ENCODE measurements at places on chromosomes 11 and 22.

GRCh38 chr11:19191530-19192169 lies 10.1 kb downstream of the CSRP3 start:
- H3K4me3 ChIP-seq, result no peak overlapping the region
- H3K4me1 ChIP-seq, result no peaks in the 10 kb centered on the region
- H3K27ac ChIP-seq, result no peak overlapping the region
- no peaks in the 10 kb centered on the region for H3K27me3 ChIP-seq
- no peak for DNase-seq

DNA sequence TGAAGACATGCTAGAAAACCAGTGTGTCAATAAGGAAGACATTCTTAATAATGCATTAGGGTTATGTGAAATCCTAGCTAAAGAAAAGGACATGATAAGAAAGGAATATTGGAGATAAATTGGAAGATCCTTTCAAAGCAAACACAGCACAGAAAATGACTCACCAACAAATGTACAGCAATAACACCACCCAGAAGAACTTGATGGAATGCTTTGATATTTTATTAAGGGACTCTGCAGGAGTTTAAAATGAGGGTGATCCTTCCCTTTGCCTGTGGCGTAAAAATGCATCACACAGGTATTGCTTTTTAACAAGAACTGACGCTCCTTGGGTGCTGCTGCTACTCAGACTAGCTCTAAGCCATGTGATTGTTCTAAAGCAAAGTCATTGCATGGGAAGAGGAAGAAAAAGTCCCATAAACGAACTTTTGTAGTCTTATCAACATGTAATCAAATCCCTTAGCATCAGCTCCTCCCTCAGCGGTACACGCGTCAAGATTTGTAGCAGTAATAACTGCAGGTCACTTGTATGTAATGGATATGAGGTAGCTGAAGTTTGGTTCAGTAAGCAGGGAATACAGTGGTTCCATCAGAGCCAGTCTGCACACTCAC lies 48.4 kb upstream of the EED start:
- H3K27me3 ChIP-seq, result peaks cover 10% of the 10 kb centered on the region
- peaks cover 20% of the 10 kb centered on the region for H3K4me1 ChIP-seq
- no peak overlapping the region for H3K4me3 ChIP-seq
- H3K27ac ChIP-seq, result no peak overlapping the region

DNA sequence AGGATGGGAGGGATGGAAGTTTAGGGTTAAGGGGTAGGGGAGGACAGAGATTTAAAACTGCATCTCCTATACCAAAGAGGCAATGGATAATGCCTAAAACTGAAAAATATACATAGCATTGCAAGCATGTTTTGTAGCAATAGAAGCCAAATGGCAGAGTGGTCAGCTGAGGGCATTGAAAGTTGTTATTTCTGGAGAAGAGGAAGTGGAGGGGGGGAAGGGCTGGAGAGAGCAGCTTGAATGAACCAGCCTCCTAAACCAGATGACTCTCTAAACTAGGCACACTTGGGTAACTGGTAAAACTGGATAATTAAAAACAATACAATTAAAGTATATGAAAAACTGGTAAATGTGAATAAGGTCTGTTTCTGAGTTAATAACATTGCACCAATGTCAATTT lies 70.3 kb upstream of the TP53I11 start:
- peaks cover 11% of the 10 kb centered on the region for H3K4me1 ChIP-seq
- no peak for DNase-seq
- H3K4me3 ChIP-seq, result no peak overlapping the region
- peaks cover 4% of the 10 kb centered on the region for H3K27me3 ChIP-seq
- no peak overlapping the region for H3K27ac ChIP-seq

GRCh38 chr22:19818324-19819207 lies 36.1 kb downstream of the GNB1L start:
- H3K4me3 ChIP-seq, result no peak overlapping the region
- H3K36me3 ChIP-seq, result peaks cover 2% of the 10 kb centered on the region
- H3K27me3 ChIP-seq, result no peaks in the 10 kb centered on the region
- H3K27ac ChIP-seq, result no peak overlapping the region
- no peak for DNase-seq
- H3K4me1 ChIP-seq, result no peaks in the 10 kb centered on the region

- H3K36me3 ChIP-seq, result peaks cover 7% of the 10 kb centered on the region
- H3K4me3 ChIP-seq, result no peak overlapping the region
- no peak overlapping the region for H3K27ac ChIP-seq
- H3K4me1 ChIP-seq, result peaks cover 14% of the 10 kb centered on the region
- DNase-seq, result no peak
Observed at GRCh38 chr11:95065336-95065735, 1.4 kb upstream of the SRSF8 start.

- H3K27ac ChIP-seq, result no peak overlapping the region
- H3K4me1 ChIP-seq, result peaks cover 16% of the 10 kb centered on the region
- H3K36me3 ChIP-seq, result peaks cover 23% of the 10 kb centered on the region
- H3K27me3 ChIP-seq, result no peaks in the 10 kb centered on the region
Observed at GRCh38 chr11:72958791-72959190, 144.6 kb downstream of the ATG16L2 start.

DNA sequence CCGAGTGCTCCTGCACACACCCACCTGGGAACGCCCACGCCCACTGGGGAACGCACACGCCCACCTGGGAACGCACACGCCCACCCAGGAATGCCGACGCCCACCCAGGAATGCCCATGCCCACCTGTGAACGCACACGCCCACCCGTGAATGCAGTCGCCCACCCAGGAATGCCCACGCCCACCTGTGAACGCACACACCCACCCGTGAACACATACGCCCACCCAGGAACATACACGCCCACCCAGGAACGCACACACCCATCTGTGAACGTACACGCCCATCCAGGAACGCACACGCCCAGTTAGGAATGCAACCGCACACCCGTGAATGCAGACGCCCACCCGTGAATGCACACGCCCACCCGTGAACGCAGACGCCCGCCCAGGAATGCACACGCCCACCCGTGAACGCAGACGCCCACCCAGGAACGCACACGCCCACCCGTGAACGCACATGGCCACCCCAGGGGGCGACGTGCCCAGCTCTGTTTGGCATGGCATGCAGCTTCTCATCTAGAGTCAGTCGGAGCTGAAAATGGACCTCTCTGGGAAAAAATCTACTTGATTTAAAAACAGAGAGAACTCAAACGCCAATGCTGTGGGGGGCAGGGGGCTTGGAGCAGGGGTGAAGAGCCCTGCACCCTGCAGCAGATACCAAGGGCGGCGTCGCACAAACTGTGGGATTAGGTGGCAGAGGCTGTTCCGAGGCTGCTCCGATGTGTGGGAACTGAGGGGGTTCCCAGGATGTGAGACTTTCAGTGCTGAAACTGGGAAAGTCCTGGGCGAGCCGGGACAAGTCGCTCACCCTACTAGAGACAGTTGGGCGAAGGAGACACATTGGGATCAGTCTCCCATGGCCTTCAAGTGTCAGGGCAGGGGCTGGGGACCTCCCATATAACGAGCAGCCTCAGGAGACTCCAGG lies 83.3 kb downstream of the MYEOV start:
- no peaks in the 10 kb centered on the region for H3K4me1 ChIP-seq
- no peaks in the 10 kb centered on the region for H3K27me3 ChIP-seq
- no peaks in the 10 kb centered on the region for H3K36me3 ChIP-seq
- H3K27ac ChIP-seq, result no peak overlapping the region

DNA sequence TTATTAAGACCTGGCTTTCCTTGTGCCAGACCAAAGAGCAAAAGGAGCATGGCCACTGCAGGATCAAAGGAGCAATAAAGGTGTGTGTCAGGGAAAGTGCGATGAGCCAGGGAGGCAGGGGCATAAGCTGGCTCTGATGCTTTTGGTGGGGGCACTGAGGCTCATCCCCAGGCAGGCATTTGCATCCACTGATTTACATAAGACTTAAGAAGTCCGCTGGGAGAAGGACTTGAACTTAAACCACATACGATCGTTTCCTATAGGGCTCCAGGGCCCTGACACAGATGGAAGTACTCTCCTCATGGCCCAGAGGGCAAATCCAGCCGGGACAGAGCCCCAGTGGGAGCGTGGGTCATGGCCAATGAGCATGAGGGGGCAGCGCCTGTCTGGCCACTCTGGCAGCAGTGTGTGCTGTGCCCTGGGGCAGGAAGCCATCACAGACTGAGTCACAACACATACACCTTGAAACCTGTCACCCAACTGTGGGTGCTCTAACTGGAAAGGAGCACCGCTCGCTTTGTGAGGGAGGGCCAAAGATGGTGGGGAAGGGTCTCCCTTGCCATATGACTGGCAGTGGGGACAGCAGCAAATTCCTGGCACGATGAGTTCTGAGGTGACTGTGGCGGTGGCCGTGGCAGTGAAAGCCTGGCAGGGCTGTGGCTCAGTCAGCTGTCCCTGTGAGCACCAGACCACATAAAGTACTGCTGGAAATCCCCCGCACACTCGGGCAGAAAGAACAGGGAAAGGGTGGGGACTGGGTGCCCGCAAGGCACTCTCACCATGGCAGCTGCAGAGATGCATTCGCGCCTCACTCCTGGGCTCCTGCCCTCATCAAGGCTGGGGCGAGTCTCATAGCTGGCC lies 79.4 kb upstream of the LMO1 start:
- H3K4me1 ChIP-seq, result peaks cover 7% of the 10 kb centered on the region
- peaks cover 7% of the 10 kb centered on the region for H3K27me3 ChIP-seq
- H3K4me3 ChIP-seq, result no peak overlapping the region
- no peaks in the 10 kb centered on the region for H3K36me3 ChIP-seq

DNA sequence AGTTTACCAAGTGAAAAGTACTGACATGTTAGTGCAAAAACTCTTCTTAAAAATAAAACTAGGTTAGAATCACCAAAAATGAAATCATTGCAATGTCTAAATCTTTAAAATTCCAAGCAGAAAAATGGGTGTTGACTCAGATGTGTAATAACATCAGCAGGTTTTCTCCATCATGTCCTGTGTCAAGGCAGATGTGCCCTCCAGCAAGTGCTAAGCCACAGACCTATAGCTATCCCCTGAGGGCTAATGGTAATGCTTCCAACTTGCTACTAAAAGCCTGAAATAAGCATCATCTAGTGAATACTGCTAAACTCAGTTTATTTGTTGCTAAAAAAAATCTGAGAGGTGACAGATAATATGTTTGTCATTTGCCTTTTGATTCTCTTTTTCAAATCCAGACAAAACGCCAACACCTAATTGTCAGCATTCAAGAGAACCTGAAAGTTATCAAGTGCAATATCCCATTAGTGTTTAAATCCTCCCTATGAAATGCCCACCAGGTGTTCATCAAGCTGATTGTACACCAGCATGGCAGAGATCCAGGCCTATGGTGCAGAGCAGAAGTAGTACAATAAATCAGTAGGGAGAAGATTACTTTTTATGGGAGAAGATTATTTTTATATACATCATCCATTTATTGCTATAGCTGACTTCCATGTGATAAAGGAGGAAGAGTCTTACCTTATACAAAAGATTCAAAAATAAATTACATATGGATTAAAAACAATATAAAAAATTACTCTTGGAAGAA lies 55.1 kb upstream of the SYT9 start:
- no peak overlapping the region for H3K27ac ChIP-seq
- H3K4me1 ChIP-seq, result no peaks in the 10 kb centered on the region
- peaks cover 9% of the 10 kb centered on the region for H3K27me3 ChIP-seq
- no peak overlapping the region for H3K4me3 ChIP-seq
- no peaks in the 10 kb centered on the region for H3K36me3 ChIP-seq

GRCh38 chr22:45632791-45633515 lies 38.7 kb upstream of the ATXN10 start:
- H3K27ac ChIP-seq, result no peak overlapping the region
- H3K27me3 ChIP-seq, result peaks cover 64% of the 10 kb centered on the region
- H3K36me3 ChIP-seq, result no peaks in the 10 kb centered on the region
- no peak for DNase-seq
- no peak overlapping the region for H3K4me3 ChIP-seq

GRCh38 chr11:44903518-44903917 lies 47.2 kb downstream of the TP53I11 start:
- H3K27me3 ChIP-seq, result no peaks in the 10 kb centered on the region
- DNase-seq, result no peak
- H3K4me3 ChIP-seq, result no peak overlapping the region
- H3K27ac ChIP-seq, result no peak overlapping the region
- no peaks in the 10 kb centered on the region for H3K36me3 ChIP-seq

GRCh38 chr11:82610671-82611070 lies 123.0 kb downstream of the FAM181B start:
- H3K4me3 ChIP-seq, result no peak overlapping the region
- no peaks in the 10 kb centered on the region for H3K4me1 ChIP-seq

DNA sequence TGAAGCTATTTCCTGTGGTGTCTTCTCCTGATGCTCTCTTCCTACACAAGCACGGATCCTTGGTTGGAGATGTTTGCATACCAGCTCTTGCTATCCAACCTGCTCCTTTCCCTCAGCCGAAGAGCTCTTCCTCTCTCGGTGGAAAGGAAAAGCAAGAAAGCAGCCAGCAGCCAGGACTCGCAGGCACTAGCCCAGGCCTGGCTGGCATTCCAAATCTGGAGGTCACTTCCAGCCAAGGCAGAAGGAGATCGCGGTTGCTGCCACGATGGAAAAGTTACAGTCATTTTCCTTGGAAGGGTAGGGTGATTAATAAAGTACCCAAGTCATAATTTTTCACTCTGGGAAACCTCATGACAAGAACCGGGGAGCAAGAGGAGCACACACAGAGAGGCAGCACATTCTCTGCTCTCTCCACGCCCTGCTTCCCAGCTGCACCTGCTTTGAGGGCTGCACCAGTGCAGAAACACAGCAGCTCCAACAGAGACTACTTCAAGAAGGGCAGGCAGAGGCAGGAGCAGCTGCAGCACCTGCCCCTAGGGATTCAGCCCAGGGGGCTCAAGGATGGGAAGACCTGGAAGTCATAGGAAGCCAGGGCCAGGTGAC lies 399.3 kb downstream of the CADM1 start:
- H3K4me1 ChIP-seq, result no peaks in the 10 kb centered on the region
- peaks cover 7% of the 10 kb centered on the region for H3K27me3 ChIP-seq
- no peak overlapping the region for H3K27ac ChIP-seq
- no peak for DNase-seq
- H3K4me3 ChIP-seq, result no peak overlapping the region
- no peaks in the 10 kb centered on the region for H3K36me3 ChIP-seq

- peak overlapping the region; percentile 100 for H3K4me3 ChIP-seq
- H3K27ac ChIP-seq, result peak overlapping the region; percentile 38
- H3K4me1 ChIP-seq, result peaks cover 34% of the 10 kb centered on the region
- H3K36me3 ChIP-seq, result peaks cover 49% of the 10 kb centered on the region
Observed at GRCh38 chr11:66004186-66004585, 1.9 kb downstream of the BANF1 start.

GRCh38 chr11:12110714-12111548 lies 541 bp downstream of the MICAL2 start:
- no peak overlapping the region for H3K27ac ChIP-seq
- H3K27me3 ChIP-seq, result no peaks in the 10 kb centered on the region
- DNase-seq, result peak; percentile 57
- H3K36me3 ChIP-seq, result no peaks in the 10 kb centered on the region
- H3K4me1 ChIP-seq, result peaks cover 20% of the 10 kb centered on the region

GRCh38 chr11:36010010-36010740 lies 66.3 kb downstream of the LDLRAD3 start:
- DNase-seq, result no peak
- H3K36me3 ChIP-seq, result no peaks in the 10 kb centered on the region
- no peaks in the 10 kb centered on the region for H3K4me1 ChIP-seq
- H3K4me3 ChIP-seq, result no peak overlapping the region

DNA sequence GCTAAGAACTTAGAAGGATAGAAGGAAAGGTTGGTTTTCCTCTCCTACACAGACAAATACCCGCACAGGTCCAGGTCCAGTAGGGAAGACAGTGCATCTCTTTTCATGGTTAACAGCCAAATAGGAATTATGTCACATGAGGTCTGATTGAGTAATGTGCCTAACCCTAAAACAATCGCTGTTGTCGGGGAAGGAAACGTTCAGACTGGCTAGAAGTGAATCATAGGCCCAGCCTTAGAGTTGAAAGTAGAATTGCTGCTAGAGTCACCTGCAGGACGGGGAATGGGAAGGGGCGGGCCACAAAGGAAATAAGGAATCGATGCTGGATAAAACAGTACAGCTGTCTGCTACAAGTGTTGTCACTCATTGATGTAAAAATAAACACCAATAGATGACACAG lies 12.4 kb upstream of the HTATIP2 start:
- DNase-seq, result no peak
- no peak overlapping the region for H3K27ac ChIP-seq
- H3K36me3 ChIP-seq, result no peaks in the 10 kb centered on the region
- peaks cover 3% of the 10 kb centered on the region for H3K4me1 ChIP-seq
